ENCODE measurements at places on chromosomes 2 and 18.

GRCh38 chr2:169739351-169739750 lies 5.7 kb downstream of the KLHL23 start:
- DNase-seq = no peak

DNA sequence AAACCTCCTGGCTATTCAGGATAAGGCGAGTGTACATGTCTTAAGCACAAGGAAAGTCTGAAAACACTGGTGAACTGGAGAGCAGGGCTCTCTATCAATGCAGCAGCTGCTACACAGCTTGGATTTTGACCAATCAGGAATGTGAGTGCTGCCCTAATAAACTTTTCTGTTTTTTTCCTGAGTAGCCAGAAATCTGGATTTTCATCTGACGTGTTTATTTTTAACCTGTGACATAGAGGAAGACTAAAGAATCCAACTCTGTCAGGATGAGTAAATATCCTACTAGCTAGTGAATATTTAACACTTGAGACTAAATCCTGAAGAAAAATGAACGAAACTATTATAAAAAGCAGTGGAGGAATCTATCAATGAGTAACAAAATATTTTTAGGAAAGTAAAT lies 1638.9 kb downstream of the LRP1B start:
- DNase-seq = no peak

GRCh38 chr18:1691863-1692262 lies 787.2 kb downstream of the ADCYAP1 start:
- DNase-seq = no peak

- no peak for DNase-seq
These were observed 4.1 kb downstream of the DSG3 start for GRCh38 chr18:31451625-31452024.

- DNase-seq = peak; percentile 11
These were observed 132.3 kb upstream of the DLX2 start for GRCh38 chr2:172234716-172235691.

GRCh38 chr2:217934321-217935131 lies 68.3 kb downstream of the TNS1 start:
- DNase-seq = no peak

DNA sequence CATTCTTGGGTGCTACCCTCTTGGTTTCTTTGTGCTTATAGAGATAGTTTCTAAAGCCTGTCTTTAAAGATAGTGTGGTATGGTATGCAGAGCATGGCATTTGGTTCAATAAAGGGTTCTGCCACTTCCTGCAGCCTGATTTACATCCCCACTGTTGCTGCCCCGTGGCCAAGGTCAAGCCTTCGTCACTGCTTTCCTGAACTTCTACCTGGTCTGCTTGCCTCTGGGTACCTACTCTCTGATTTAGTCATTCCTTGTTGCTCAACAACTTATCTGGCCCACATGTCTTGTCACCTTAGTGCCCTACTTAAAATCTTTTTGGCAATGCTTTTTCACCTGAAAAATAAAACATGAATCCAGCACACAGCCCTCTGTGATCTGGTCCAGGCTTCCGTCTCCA lies 352.9 kb downstream of the LPIN1 start:
- no peak for DNase-seq

GRCh38 chr2:61214171-61214570 lies 52.2 kb downstream of the C2orf74 start:
- DNase-seq = no peak

Measured in effector memory CD8-positive, alpha-beta T cell (primary cell).